ENCODE measurements at places on chromosomes 7 and 10.

GRCh38 chr10:124534826-124535601 lies 73.4 kb downstream of the LHPP start:
- no peak for DNase-seq

DNA sequence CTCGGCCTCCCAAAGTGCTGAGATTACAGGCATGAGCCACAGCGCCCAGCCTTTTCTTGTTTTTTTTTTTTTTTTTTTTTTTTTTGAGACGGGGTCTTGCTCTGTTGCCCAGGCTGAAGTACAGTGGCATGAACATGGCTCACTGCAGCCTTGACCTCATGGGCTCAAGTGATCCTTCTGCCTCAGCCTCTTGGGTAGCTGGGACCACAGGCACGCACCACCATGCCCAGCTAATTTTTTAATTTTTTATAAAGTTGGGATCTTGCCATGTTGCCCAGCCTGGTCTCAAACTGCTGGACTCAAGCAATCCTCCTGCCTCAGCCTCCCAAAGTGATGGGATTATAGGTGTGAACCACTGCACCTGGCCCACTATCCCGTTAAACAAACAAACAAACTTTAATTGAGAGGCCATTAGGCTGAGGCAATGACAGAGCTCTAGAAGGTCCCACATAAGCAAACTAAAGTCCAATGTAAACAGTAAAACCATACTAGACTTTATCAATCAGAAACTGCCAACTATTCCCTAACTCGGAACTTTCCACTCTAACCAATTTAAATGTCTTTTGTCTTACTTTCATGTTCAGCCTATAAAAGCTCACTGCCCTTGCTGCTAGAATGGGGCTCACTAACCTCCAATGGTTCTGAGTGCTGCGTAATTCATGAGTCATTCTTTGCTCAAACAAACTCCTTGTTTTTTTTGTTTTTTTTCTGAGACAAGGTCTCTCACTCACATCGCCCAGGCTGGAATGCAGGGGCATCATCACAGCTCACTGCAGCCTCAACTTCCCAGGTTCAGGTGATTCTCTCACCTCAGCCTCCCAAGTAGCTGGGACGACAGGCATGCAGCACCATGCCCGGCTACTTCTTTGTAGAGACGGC lies 1.9 kb downstream of the DHX32 start:
- DNase-seq: no peak

GRCh38 chr10:108783897-108784296 lies 1139.4 kb downstream of the XPNPEP1 start:
- DNase-seq: no peak

DNA sequence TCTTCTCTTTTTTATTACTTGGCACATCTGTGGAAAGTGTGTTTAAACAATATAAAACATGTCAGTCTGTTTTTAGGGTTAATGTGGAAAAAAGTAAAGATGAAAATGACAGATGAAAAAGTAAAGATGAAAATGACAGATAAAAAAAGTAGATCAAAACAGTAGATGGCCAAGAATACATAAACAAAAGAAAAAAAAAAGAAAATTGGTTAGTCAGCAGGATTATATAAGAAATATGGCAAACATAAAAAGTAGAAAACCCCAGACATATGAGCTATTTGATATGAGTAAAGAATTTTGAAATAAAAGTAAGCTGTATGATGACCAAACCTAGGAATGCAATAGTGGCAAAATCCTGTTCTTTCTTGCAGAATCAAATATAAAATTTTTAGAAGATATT lies 365.7 kb upstream of the AKR1E2 start:
- no peak for DNase-seq

DNA sequence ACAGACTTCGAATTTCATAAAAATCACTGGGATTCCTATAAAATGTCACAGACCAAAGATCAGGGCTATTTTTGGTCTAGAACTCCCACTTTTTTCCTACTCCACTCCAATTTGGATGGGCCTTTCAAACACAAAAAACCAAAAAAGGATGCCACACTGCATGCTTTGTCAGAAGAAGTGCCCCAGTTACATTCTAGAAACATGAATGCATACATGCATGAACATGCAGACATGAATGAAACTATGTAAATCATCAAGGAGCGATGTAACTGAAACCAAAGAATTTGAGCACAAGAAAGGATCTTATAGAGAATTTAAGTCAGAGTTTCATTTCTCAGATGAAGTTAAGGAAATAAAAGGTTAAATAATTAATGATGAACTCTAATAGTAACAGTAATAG lies 31.8 kb upstream of the FAM133B start:
- no peak for DNase-seq

GRCh38 chr10:124212702-124213101 lies 119.3 kb upstream of the CHST15 start:
- DNase-seq: no peak

DNA sequence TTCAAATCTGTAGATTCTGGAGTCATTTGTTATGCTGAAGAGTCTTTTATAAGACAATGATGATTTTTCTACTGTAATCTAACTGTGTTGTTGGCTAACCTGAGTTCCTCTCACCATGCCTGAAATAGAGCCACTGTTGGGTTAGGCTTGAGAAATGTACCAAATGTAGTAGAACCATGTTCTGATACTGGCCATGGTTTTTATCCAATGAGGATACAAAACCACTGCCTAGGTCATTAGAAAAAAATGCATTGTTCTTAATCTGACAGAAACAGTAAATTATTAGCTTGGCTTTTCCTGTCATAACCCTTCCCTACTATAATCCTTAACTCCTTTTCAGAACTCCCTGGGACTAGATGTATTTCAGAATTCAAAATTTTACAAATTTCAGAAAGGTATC lies 86.6 kb downstream of the RAPGEF5 start:
- DNase-seq: no peak

DNA sequence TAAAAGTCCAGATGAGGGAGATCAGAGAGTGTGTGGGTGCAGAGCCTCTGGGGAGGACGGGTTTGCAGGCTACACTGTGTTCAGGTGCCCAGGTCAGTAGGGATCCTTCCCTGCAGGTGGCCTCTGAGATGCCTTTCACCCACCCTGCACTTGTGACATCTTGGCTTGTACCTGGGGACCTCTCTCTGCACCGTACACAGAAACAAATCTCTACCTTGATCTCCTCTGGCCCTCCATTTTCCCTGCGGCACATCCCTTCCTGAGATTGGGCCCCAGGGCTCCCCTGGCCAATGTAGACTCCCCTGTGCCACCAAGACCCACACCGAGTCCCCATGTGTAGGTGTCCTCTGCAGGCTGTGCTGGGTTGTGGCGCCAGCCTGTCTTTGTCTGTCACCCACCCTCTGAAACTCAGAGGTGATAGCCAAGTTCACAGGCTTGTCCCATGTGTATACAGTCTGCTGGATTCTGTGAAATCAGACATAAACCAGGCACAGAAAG lies 140.6 kb downstream of the PTPN20 start:
- no peak for DNase-seq

- DNase-seq: no peak
These were observed 33.5 kb downstream of the REEP3 start for GRCh38 chr10:63554657-63555056.

DNA sequence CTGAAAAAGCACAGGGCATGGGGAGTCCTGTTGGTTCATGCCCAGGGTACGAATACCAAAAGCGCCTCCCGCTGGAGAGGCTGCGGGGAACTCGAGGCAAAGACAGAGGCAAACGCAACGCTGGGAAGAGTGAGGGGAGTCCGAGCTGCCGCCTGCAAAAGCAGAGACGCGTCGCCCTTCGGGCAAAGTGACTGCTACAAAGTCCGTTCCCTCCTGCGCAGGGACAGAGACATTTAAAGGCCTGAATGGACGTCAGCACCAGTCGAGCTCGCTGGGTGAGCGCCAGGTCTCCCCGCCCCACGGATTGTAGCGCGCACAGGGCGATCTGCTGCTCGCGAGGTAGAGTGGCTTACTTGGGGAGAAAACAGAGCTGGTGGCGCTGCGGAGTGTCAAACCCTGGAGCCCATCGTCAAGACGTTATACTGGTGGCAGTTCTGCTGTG lies 732.8 kb downstream of the ZWINT start:
- DNase-seq: no peak

- no peak for DNase-seq
These were observed 142.0 kb downstream of the DOCK1 start for GRCh38 chr10:127046975-127047877.

GRCh38 chr7:106071999-106072714 lies 40.0 kb downstream of the SYPL1 start:
- DNase-seq: no peak

- DNase-seq: no peak
These were observed 201.7 kb upstream of the KLF14 start for GRCh38 chr7:130935564-130936157.

DNA sequence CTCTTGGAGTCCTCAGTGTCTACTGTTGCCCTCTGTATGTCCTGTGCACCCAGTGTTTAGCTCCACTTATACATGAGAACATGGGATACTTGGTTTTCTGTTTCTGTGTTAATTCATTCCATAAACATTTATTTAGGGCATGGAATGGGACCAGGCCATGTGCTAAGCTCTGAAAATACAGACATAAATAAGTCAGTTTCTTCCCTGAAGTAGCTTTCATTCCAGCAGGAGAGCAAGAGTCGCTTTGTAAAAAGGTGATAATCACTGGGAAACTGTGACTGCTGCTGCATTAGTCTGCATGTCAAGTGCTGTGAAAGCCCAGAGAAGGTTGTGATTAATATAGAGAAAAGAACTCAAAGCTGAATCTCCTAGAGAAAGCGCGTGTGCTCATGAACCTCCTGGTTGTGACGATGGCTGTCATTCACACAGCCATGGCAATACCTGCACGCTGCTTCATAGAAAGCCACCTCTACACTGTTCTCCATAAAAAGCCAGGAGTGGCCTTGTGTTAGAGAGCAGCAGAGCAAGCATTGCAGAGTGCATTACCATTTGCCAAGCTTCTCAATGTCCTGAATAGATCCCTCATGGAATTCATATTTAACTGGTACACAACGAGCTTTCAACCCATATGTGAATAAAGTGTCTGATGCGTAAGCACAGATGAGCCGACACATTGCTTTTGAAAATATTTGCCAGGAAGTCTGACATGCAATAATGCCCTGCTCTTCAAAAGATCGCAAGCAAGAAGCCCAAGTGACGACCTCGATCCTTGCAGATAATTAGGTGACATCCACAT lies 30.6 kb upstream of the PITRM1 start:
- no peak for DNase-seq

GRCh38 chr7:70114806-70115205 lies 516.5 kb downstream of the AUTS2 start:
- DNase-seq: no peak

- DNase-seq: no peak
These were observed 394.9 kb downstream of the HTR7 start for GRCh38 chr10:90462749-90463470.

DNA sequence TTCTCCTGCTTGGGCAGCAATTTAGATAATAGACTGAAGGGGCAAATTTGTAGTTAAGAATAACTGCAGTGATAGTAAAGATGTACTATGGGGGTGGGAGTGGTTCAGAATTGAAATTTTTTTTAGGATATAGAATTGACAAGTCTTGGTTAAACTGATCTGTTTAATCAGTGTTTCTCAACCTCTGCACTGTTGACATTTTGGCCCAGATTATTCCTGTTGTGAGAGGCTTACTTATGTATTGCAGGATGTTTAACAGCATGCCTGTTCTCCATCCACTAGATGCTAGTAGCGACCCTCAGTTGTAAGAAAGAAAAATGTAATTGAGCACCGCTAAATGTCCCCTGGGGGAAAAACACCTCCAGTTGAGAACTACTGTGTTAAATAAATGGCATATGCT lies 176.5 kb downstream of the CCDC7 start:
- no peak for DNase-seq

GRCh38 chr7:1016577-1017531 lies 27.5 kb upstream of the GPR146 start:
- no peak for DNase-seq

GRCh38 chr7:15937571-15937970 lies 251.1 kb upstream of the MEOX2 start:
- DNase-seq: no peak

GRCh38 chr7:91892099-91892705 lies 11.7 kb upstream of the MTERF1 start:
- no peak for DNase-seq

- no peak for DNase-seq
These were observed 80.0 kb downstream of the LHFPL3 start for GRCh38 chr7:104408371-104408770.

- no peak for DNase-seq
These were observed 212.0 kb downstream of the TSPAN12 start for GRCh38 chr7:120645966-120646365.

DNA sequence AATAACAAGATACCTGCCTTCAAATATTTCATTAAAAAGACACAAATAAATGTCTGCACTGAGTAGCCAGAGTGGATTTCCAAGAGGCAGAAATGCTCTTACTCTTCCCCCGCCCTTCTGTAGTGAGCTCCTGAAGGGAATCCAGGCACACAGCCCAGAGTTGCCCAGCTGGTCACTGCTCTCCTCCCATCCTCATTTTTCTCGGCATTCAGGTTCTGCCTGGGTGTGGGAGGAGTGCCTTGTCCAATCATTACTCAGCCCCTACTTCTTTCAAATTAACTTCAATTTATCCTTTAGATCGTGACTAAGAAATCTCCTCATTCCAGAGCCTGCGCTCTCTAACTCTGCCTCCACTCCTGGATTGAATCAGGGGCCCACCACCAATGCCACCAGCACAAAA lies 12.2 kb downstream of the CCDC6 start:
- DNase-seq: no peak

All from effector CD4-positive, alpha-beta T cell (primary cell).